Right lobe of liver (tissue), 6 donors: ENCODE measurements at places on chromosomes 3 and 15. TPM values are rescaled to one million over a fixed set of nuclear protein-coding genes. Genes with fewer than 3 reads are reported as not detected.

- no peaks in the 10 kb centered on the region for H3K27me3 ChIP-seq
- no peaks in the 10 kb centered on the region for H3K4me1 ChIP-seq
- no peak overlapping the region for H3K27ac ChIP-seq
- no peaks in the 10 kb centered on the region for H3K36me3 ChIP-seq
- H3K4me3 ChIP-seq: no peak overlapping the region
Measured at GRCh38 chr3:159861369-159861987, 127.2 kb upstream of the IL12A start.

ADCY5 gene
- total RNA-seq: 3.3 TPM

- no peaks in the 10 kb centered on the region for H3K27me3 ChIP-seq
- H3K4me3 ChIP-seq: no peak overlapping the region
- H3K36me3 ChIP-seq: no peaks in the 10 kb centered on the region
Measured at GRCh38 chr3:192060160-192060781, 599.3 kb downstream of the PYDC2 start.

ALDH1L1 gene
- 962 TPM for total RNA-seq

ANKRD34C gene
- not detected for total RNA-seq

GRCh38 chr3:188940573-188940932, 231.2 kb upstream of the TPRG1 start:
- no peak for DNase-seq
- H3K36me3 ChIP-seq: no peaks in the 10 kb centered on the region
- H3K27ac ChIP-seq: no peak overlapping the region
- H3K27me3 ChIP-seq: no peaks in the 10 kb centered on the region

- no peaks in the 10 kb centered on the region for H3K4me1 ChIP-seq
- no peak for DNase-seq
- no peak overlapping the region for H3K27ac ChIP-seq
- H3K4me3 ChIP-seq: no peak overlapping the region
- no peaks in the 10 kb centered on the region for H3K27me3 ChIP-seq
Measured at GRCh38 chr15:36372968-36373367, 206.5 kb upstream of the CDIN1 start.

EPHB1 gene
- total RNA-seq: 1.9 TPM

KCNMB3 gene
- total RNA-seq: 1.7 TPM
